ENCODE measurements at places on chromosomes 7 and 10.
A peak's percentile ranks its signal among the peaks of the same experiment; 100 is the strongest.

DNA sequence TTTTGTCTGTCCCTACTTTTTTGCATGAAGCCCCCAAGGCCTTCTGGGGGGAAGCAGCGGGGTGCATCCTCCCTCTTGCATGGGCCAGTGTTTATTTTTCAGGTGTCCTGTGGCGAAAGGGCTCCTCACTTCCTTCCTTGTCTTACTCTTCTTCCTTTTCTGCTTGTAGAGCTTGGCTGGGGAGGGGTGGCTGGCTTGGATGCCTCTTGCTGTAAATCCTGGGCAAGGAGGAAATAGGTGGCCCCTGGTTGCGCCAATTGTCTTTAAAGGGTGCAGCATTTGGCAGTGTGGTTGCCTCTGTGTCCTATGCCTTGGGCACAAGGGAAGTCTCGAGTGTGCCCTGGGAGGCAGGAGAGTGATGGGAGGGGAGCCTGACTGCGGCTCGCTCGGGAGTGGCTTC lies 95.0 kb downstream of the SH2D4B start:
- DNase-seq = no peak

GRCh38 chr7:141944811-141945210 lies 2.0 kb downstream of the CLEC5A start:
- no peak for DNase-seq

GRCh38 chr7:139203992-139204391 lies 27.0 kb upstream of the UBN2 start:
- no peak for DNase-seq

- DNase-seq = no peak
Observed at GRCh38 chr7:67636348-67637022, 639.9 kb downstream of the TYW1 start.

GRCh38 chr7:89200758-89201157 lies 405.2 kb upstream of the TEX47 start:
- DNase-seq = no peak

DNA sequence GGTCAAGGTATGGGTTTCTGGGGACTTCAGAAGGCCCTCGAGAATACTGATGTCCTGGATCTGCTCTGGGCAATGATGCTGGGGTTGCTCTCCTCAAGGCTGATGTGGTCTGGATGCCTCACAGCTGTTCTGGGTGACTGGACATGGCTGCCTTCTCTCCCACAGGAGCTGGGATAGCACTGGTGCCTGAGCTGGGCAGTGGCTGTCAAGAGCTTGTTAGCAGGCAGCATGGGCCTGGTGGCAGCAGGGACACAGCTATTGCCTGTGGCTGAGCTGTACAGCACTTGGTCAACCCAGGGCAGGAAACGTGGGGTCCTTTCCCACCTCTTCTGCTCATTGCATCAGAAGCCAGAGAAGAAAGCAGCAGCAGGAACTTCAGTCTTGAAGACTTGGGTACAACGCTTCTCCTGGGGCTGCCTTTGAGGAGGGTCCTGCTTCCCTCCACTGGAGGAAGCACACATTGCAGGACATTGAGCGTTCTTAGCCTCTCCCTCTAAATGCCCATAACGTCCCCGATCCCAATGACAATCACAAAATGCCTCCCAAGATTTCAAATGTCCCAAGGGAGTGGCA lies 13.0 kb downstream of the ADCYAP1R1 start:
- no peak for DNase-seq

DNA sequence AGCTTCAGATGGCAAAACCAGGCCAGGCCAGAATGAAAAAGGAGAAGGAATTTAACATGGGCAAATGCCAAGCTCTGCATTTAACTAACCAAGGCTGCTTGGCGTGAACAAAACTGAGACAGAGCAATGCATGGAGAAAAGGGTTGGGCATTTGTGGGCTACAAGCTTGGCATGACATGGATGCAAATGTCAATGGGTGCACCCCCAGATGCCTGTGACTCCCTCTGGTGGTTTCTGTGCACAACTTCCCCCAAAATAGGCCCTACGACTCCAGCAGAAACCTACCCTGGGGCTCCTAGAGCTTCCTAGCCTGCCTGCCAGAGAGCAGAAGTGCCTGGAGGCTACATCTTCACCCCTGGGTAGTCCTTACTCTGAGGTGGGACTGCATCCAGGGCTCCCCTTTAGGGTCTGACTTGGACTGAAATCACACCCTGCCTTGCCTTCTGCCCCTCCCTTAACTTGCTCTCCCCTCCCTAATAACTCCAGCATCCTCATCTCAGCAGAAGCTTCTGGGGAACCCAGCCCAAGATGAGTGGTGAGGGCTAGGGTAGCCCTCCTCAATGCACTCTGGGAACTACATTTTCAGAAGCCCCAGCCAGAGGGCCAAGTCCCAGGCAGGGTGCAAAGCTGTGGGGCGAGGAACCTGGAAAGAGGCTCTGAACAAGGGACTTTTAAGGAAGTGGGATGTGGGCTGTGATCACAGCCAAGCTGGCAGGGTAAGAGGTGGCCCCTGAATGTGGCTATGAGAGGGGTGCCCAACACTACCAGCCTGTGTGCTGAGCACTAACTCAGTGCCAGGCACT lies 11.3 kb downstream of the GPRIN2 start:
- DNase-seq = no peak

DNA sequence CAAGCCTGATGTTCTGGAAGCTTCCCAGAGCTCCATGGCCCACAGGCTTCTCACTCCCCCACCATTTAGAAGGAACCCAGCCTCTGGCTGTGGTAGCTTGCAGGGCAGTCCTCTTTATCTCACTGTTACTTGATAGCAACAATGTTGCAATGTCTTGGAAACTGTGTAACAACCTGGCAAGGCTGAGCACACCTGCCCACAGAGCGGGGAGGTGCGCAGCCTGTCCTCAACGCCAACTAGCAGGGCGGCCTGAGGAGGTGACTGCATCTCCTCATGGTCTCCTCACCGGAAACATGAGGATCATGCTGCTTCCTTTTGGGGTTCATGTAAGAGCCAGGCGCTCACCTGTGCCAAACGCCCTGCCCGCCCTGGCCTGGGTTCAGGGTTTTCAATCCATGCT lies 43.7 kb upstream of the INSIG1 start:
- DNase-seq = no peak

GRCh38 chr7:33428415-33428814 lies 299.1 kb downstream of the BBS9 start:
- no peak for DNase-seq

DNA sequence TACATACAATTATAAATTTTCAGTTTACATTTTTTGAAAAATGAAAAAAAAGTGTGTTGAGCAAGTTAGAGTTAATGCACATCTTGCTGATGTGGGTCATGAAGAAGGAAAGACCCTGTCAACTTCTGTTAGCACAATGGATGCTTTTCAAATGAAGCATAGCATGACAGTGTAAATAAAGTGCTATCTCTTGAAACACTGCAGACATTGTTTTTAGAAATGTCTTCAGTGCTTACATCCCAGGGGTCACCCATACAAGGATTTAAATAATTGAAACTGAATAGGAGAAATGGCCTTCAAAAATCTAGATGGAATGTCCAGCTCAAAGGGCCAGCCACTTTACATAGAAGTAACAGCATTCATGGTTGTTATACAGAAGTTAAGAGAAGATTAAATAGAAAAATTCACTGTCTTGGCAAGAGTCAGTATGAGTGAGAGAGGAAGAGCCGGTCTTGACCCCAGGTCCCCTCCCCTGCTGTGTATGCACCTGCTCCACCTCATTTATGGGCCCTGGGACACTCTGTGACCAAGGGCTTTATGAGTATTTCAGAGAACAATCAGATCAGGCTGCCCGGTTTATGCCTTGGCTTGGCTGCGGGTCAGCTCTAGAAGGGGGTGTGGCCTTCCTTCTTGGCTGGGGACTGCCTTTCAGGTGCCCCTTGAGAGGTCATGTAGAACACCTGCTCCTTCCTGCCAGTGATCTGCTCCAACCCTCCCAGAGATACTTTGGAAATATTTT lies 237.7 kb upstream of the TMEM72 start:
- no peak for DNase-seq

DNA sequence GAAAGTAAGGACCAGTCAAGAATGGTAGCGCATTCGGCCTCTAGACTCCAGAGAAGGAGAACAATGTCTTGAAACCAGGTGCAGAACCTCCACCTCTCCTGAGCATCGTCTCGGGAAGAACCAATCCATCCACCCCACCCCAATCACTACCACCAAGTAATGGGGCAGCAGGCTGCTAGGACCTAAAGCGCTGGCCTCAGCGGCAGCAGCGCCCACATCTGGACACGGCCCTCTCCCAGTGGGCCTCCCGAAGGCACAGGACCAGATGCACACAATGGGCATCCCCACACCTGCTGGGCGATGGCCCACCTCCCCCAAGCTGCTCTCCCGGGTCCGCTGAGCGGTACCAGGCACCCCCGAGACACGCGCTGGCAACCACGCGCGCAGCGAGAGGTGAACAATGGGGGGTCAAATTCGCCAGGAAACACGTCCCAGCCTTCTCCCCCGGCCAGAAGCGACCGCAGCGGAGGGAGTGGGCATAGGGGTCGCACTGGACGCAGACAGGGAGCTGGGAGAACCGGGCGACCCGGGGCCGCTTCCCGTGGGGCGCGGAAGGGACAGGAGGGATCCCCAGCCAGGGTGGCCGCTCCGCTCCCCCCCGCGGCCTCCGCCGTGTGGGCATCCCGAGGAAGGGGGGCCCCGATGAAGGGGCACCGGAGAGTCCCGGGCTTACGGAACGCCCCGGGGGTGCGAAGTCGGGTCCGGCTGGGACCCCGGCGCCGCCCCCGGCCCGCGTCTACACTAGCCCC lies 506 bp downstream of the CTTNBP2 start:
- no peak for DNase-seq

- no peak for DNase-seq
Observed at GRCh38 chr10:129122846-129123245, 344.2 kb upstream of the MGMT start.

- DNase-seq = no peak
Observed at GRCh38 chr7:71630516-71630915, 498.6 kb downstream of the GALNT17 start.

DNA sequence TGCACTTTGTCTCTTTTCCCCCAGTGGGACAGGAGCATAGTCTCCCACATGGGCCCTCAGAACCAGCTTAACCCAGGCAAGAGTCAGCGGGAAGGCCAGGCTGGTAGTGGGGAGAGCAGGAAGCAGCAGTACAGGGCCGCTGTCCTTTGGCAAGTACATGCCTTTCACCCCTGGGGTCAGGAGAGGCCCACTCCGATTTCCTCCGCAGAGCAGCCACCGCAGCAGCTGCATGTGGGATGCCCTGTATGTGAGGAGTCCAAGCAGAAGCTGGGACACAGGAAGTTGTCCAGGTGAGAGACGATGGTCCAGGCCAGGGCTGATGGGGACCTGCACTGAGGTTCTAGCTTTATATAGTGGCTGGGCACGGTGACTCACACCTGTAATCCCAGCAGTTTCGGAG lies 36.7 kb upstream of the GALNTL5 start:
- no peak for DNase-seq

DNA sequence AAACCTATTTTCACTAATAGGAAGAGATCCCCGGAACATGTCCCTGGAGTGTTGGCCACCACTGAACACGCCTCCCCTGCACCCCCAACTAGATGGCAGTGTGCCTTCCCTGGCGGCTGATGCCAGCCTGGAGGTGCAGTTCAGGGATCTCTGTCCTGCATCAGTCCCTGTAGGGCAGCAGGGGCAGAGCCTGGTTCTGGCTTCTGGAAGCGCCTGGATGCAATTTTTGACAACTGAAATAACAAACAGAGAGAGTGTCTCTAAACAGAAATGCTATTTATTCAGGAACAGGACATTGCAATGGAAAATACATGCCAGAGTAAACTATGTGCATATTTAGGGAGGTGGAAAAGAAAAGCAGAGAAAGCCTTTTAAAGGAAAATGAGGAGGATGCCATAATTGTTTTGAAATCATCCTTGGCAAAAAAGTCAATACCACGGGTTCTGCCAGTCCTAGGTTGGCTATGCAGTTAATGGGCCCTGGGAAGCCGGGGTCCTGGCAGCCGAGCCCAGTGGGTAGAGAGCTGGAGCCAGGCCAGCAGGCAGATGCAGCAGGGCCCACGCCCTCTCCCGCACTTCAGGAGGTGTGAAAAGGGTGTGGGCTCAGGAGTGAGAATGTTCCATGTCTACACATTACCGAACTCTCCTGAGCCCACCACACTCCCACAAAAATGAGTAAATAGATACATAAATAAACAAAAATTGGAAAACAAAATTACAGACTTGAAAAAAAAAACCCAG lies 18.5 kb downstream of the ANTXRL start:
- no peak for DNase-seq

- peak; percentile 70 for DNase-seq
Observed at GRCh38 chr7:14902589-14903067, at the start of gene DGKB. Gene DGKB (minus strand): TSS chr7:14902751.

GRCh38 chr10:44899450-44900080 lies 11.6 kb upstream of the TMEM72 start:
- no peak for DNase-seq

GRCh38 chr7:38681882-38682281 lies 50.7 kb upstream of the AMPH start:
- no peak for DNase-seq

Data from SHP77 (cell line).